Pancreas (tissue), 10 donors: ENCODE measurements at places on chromosomes 4 and X.

- DNase-seq: no peak
These were observed 41.9 kb downstream of the SLC34A2 start for GRCh38 chr4:25697516-25697915.

GRCh38 chr4:11429699-11430045, 978 bp upstream of the HS3ST1 start:
- DNase-seq: no peak

- no peak for DNase-seq
These were observed 231.7 kb downstream of the FBXW7 start for GRCh38 chr4:152304220-152304619.

DNA sequence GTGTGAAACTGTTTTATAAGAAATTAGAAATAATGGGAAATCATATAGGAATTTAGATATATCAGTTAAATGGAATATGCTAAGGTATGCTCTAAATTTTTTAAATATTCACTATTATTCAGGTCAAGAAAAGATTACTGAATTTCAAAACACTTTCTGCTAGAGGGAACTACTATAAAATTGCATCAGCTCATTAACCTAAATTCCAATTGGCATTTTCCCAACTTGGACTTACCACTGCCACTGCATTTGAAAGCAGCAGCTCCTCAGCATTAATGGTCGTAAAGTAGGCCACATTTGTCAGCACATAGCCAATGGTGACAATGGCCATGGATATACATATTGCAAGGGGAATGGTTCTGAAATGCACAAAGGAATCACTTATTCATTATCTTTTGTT, 57.3 kb downstream of the SLC7A11 start:
- DNase-seq: no peak
